ENCODE measurements at places on chromosomes 13 and 19.

DNA sequence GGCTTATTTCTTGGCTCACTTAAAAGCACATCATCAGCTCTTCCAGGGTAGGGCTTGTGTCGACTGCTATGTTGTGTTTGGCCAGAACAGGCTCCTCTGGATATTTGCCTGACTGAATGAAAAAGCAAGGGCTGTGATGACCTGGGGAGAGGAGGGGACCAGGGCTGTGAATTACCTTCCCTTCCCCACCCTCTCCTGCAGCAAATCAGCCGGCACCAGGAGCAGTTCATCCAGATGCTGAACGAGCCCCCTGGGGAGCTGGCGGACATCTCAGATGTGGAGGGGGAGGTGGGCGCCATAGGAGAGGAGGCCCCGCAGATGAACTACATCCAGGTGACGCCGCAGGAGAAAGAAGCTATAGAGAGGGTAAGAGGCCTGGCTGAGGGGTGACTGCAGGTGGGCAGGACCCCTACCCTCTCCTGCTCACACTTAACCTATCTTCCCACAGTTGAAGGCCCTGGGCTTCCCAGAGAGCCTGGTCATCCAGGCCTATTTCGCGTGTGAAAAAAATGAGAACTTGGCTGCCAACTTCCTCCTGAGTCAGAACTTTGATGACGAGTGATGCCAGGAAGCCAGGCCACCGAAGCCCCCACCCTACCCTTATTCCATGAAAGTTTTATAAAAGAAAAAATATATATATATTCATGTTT lies 4.4 kb downstream of the GADD45GIP1 start:
- no peak for DNase-seq

DNA sequence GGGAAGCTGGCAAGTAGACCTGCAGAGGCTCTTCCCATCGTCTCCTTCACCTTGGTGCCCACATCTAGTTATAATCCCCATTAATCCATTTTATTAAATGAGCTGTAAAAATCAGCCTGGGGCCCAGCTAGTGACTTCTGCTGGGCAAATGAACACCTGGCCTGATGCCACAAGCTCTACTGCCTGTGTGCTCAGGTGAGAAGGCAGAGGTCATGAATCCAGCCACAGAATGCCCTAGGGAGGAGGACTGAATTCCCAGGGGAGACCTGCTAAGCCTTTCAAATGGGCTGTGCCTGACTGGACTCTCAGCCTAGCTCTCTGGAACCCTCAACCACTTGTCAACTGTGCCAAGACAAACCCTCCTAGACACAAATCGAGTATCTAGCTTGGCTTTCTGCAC lies 74.0 kb downstream of the PDS5B start:
- no peak for DNase-seq

- no peak for DNase-seq
Measured at GRCh38 chr13:81565849-81566248, 1224.9 kb upstream of the SPRY2 start.

- DNase-seq: peak; percentile 17
Measured at GRCh38 chr19:31054430-31054829, 294.8 kb downstream of the TSHZ3 start.

DNA sequence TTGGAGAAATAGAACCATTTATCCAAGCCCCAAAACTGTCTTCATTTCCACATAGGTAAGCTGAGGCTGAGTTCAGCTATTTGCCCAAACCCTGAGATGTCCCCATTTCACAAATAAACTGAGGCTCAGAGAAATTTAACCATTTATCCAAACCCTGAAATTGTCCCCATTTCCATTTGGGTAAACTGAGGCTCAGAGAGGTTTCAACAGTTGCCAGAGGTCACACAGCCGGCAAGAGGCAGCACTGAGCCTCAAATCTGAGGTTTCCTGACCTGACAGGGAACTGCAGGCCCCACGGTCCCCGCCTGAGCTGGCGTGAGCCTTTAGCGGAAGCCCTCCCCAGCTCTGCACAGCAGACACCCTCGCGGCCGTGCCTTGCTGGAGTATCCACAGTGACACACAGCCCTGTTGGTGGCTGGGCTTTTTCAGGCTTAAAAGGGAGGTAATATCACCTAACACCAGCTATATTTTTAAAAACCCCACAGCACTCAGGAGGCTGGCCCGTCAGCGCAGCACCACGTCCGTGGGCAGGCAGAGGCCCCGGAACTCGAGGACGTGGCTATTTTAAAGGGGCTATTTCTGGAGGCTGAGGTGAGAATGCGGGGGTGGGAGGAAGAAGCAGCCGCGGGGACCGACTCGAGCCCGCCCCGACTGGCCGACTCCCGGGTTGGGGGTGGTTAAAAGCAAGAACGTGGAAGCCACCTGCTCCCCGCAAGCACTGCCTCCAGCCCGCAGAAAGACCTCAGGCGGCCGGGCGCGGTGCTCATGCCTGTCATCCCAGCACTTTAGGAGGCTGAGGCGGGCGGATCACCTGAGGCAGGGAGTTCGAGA lies 18.5 kb downstream of the PTPRS start:
- no peak for DNase-seq

DNA sequence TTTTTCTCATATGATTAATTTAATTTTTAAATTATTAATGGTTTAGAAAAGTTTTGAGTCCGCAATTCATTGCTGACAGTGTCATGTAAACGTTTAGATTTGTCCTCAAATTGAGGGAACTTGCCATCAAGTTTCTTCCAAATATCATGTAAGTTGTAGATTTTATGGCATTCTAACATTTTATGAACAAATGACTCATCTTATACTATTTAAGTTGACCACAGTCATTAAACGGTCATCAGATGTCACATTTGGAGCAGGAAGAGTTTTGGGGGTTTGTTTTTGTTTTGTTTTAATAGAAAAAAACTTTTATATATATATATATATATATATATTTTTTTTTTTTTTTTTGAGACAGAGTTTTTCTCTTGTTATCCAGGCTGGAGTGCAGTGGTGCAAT lies 4.3 kb downstream of the ZNF114 start:
- no peak for DNase-seq

DNA sequence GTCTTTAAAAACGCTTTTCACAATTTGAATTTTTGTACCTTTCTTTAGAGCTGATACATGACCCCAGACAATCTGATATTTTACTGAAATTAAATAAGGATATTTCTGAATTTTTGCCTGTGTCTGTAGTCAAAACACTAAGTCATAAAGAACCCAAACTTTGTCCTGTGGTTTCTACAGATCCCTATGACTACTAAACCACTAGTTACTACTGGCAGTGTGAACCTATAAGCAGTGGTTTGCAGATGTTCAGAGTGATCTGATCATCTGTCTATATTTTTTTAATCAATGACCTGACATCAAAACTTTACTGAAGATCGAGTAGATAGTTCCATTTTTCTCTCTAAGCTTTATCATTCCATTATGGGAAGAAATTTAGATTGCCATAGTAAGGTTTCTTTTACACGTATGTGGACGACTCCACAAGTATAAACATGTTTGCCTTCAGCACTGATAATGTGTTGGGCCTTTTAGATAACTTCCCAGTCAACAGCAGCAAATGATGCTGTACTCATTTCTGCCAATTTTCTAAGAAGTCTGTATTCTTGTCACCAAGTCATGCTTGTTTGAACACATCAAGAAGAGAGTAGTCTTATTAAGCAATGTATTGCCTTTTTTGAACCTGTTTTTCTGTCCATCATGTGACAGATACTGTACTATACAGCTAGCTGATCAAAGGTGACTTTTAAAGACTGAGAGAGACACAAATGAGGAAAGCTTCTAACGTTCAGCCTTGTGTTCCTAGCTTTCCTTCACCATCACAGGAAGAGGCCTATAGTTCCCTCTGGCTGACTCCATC lies 21.8 kb downstream of the POLR1D start:
- no peak for DNase-seq

- no peak for DNase-seq
Measured at GRCh38 chr13:53382008-53382407, 353.4 kb downstream of the OLFM4 start.

GRCh38 chr13:36910545-36910944 lies 9.5 kb downstream of the SMAD9 start:
- DNase-seq: no peak

DNA sequence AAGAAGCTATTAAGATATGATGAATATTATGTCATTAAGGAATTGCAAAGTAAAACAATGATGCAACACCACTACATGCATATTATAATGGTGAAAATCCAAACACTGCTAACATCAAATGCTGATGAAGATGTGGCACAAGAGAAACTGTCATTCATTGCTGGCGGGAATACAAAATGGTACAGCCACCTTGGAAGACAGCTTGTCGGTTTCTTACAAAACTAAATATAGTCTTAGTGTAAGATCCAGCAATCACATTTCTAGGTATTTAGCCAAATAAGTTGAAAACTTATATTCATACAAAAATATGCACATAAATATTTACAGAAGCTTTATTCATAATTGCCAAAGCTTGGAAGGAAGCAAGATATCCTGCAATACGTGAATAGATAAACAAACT lies 114.9 kb upstream of the EDNRB start:
- DNase-seq: no peak

GRCh38 chr13:114124921-114125320 lies 7.5 kb downstream of the RASA3 start:
- DNase-seq: peak; percentile 62

GRCh38 chr19:34502582-34503411 lies 21.2 kb downstream of the WTIP start:
- DNase-seq: no peak
